Umbilical cord (tissue), 2 donors: ENCODE measurements at places on chromosomes 7 and 10. TPM values are rescaled to one million over a fixed set of nuclear protein-coding genes. Genes with fewer than 3 reads are reported as not detected.

DNA sequence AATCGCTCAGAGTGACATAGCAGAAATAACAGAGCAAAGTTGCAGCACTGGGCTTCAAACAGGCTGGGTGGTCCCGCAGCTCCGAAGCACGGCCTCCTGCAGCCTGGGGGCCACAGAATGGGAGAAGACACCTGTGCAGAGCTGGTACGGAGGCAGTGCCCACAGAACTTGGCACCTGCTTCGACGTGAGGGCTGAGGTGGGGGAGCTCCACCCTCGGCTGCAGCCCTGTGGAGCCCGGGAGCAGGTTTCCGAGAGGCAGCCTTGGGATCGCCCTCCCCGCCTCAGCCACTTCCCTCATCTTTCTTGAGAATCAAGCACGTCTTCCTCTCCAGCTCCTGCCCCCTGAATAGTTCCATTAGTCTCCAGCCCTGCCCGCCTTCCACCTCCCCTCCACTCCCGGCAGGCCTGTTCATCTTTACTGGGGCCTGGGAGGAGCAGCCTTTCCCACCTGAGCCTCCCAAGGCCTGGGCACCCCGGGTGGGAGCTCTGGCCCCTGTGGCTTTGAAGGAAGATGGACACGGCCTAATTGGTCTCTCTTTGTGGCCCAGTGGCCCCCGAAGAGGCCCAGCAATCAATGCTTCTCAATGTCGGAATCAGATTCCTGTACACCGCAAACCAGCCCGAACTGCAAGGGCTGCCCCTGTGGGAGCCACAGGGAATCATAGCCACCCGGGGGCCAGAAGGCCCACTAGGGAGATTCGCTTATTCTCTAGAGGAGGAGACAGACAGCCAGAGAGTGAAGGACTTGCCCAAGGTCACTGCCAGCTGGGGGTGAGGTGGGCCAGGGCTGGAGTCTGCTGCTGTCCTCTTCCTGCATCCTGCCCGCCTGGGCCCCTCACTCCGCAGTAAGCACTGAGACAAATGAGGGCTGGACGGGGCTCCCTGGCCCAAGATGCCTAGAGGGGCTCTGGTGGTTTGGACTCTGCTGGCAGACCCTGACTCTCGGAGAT lies 17.0 kb upstream of the PCBD1 start:
- no peak for DNase-seq

- no peak for DNase-seq
Observed at GRCh38 chr10:108469940-108470339, 1305.4 kb upstream of the SORCS1 start.

Gene FLNC
- 204 TPM for total RNA-seq

Gene SPAG6
- total RNA-seq = 2.6 TPM

Gene DHTKD1
- 56.3 TPM for total RNA-seq

Gene FOXK1
- total RNA-seq = 21.4 TPM
